ENCODE measurements at places on chromosomes 3 and 15. TPM values are rescaled to one million over a fixed set of nuclear protein-coding genes. Genes with fewer than 3 reads are reported as not detected.

DNA sequence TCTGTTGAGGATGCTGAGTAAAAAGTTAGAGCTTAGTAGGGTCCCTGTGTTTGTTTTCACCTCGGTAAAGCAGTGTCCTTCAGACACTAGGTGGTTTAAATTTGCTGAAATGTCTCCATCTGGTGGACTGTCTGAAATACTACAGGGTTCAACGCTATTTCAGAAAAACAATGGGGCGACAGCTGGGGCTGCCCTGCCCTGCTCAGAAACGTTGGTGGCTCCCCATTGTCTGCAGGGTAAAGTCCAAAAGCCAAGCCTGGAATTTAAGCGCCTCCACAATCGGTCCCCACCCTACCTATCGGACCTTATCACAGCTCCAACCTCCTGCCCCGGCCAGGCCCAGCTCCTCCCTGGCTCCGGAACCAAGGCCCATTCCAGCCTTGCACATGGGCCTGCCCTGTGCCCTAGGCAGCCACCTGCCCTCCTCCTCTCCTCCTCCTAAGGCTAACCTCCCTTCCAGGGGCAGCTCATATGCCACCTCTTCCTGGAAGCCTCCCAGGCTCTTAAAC lies 4.3 kb upstream of the TSEN2 start:
- no peak overlapping the region for H3K4me3 ChIP-seq
- H3K4me1 ChIP-seq = peaks cover 10% of the 10 kb centered on the region
- no peaks in the 10 kb centered on the region for H3K36me3 ChIP-seq
- H3K27ac ChIP-seq = no peak overlapping the region

DNA sequence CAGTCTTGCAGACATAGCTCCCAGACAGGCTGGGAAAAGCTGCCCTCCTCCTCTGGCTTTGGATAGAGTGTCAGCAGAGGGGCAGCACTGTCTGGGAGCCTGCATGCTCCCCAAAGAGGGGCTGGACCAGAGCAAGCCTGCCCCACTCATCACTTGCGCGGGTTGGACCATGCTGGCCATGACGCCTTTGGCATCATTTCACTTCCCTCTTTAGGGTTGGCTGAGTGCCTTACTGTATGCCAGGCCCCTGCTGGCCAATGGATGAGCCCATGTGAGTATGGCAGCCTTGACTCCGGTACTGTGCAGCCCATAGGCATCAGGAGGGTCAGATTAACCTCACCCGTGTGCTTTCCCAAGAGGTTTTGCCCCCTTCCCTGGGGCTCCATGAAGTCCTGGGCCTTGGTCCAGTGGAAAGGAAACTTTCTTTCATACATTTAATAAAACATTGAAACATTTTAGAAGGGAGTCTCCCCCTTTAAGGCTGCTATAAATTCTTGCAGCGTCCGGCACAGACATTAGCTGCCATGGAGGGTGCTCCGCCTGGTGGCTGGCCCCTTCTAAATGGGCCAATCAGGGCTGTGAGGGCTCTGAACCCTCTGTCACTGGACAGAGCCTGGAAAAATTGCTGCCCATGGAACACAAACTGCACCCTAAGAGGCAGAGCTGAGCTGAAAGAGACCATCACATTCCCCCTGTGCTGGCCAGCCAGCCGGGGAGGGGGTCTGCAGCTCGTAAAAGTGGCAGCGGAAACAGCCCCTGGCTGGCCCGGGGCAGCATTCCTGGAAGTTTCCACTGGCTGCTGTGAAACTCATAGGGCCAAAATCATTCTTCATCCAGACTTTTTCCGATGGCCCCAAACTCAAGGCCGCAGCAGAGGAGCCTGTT lies 20.8 kb upstream of the DUSP7 start:
- H3K4me1 ChIP-seq = peaks cover 13% of the 10 kb centered on the region
- no peak overlapping the region for H3K4me3 ChIP-seq
- no peaks in the 10 kb centered on the region for H3K27me3 ChIP-seq
- DNase-seq = no peak
- H3K36me3 ChIP-seq = no peaks in the 10 kb centered on the region

ANKRD63 gene
- not detected for total RNA-seq

- DNase-seq = peak; percentile 84
- H3K27ac ChIP-seq = peak overlapping the region; percentile 58
- H3K36me3 ChIP-seq = no peaks in the 10 kb centered on the region
- H3K27me3 ChIP-seq = no peaks in the 10 kb centered on the region
- peaks cover 6% of the 10 kb centered on the region for H3K4me1 ChIP-seq
These were observed 50.8 kb downstream of the CPN2 start for GRCh38 chr3:194300382-194300758.

Data from tibial nerve (tissue), 4 donors.